Effector memory CD8-positive, alpha-beta T cell (primary cell): ENCODE measurements at places on chromosomes 1 and 21.

DNA sequence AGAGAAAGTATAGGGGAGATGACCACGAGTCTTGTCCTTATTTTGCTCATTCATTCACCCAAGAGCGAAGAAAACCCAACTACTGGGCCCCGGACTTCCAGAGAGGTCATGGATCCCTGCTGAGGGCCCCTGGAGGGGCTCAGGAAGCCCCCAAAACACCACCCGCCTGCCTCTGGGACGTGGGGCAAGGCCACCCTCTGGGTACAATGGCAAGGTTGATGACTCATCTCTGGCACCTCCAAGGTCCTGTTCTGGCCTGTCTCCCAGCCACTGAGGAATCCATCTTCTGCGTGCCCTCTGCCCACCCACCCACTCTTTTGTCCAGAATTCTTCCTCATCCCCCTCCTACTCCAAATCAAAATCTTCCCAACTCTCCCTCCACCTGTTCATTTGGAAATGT is 21.3 kb upstream of the PRDM15 start:
- DNase-seq = no peak

GRCh38 chr1:238409191-238409850 is 518.6 kb upstream of the ZP4 start:
- DNase-seq = no peak

GRCh38 chr1:235424092-235424491 is 56.9 kb downstream of the TBCE start:
- DNase-seq = no peak

DNA sequence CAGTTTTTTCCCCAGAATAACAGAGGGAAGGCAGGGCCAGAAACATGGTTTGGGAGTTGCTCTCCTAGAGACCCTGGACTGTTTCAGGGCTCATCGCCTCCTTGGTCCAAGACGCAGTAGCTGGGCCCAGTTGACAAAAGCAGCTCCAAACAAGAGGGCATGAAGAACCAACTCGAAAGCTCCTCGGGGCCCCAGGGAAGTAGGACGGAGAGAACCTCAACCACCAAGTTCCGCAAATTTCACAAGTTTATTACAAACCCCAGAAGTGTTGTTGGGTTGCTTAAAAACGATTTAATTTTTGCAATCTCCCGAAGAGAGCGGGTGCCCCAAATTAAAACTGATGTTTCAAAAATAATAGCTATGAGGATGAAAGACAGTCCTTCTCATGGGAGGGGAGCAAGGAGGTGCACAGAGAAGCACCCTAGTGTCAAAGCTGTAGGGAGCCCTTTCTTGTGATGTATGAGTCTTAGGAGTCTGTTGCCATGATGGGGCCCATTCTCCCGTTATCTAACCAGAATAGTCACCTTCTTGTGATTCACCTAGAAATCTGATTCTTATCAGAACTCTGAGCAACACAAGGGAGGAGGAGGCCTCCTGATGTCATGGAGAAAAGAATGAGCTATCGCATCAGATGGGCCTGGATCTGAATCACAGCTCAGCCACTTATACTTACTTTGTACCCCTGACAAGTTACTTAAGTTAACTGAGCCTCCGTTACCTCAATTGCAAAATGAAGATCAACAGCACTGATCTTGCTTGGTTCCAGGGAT is 165.7 kb upstream of the IRF2BP2 start:
- DNase-seq = no peak

DNA sequence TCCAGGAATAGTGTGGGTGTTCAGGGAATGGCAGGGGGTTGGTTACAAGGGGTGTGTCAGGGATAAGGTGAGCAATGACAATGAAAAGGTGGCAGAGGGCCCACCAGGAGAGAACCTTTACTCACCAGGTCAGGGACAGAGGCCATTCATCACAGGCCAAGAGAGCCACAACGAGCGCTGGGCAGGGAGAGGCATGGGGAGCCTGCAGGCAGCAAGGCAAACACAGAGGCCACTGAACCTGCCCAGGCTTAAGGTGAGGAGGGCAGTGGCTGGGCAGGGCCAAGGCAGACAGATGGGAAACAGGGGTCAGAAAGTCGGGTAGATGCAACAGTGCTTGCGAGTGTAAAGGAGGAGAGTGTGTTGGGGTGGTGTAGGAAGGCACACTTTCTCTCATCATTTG is 28.3 kb upstream of the MYBPHL start:
- DNase-seq = no peak

DNA sequence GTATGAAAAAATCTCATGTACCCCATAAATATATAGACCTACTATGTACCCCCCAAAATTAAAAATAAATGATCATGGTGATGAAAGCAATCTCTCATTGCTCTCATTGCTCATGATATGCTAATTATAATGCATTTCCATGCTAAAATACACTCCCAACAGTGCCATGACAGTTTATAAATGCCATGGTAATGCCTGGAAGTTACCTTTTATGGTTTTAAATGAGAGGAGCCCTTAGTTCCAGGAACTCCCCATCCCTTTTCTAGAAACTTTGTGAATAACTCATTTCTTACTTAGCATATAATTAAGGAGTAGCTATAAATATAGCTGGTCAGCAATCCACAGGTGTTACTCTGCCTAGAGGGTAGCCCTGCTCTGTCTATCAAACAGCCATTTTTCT is 166.1 kb upstream of the RGS18 start:
- DNase-seq = no peak

DNA sequence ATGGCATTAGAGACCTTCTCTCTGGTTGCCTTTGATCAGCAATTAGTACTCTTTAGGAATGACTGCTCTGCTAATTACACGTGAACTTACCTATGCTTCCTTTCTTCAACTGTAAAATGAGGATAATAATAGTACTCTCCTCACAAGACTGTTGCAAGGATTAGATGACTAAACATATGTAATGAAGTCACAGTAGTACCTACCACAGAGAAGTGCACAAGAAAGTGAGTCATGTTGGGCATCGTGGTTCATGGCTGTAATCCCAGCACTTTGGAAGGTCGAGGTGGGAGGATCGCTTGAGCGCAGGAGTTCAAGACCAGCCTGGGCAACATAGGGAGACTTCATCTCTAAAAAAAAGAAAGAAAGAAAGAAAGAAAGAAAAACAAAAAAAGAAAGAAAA is 68.1 kb upstream of the AK4 start:
- DNase-seq = no peak
